ENCODE measurements at places on chromosomes 5 and 9. TPM values are rescaled to one million over a fixed set of nuclear protein-coding genes. Genes with fewer than 3 reads are reported as not detected.

DNA sequence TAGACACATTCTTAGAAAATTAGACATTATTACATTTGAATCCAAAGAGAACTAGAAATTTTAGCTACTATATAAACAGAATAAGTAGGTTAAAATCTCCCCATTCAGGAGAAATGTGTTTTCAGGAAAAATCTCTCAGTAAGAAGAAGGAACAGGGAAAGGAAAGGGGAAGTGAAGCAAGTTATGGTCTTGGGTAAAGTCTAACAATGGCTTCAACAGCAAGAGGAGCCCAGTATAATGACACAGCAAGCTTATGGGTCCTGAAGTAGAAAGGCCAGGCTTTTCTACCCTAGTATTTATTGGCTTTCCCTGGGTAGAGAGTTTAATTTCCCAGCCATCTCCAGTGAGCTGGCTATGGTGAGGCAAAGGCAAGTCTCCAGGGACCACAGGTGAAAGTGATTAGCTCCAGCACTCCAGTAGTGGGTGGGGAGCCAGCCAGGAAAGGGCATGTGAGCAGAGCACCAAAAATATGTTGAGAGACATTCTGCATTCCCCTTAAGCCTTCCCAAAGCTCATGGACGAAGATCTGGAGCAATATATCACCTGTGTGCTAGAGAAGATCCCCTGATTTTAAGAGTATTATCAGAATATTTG lies 981.7 kb downstream of the NR2F1-AS1 start:
- no peak for DNase-seq

IL4 gene
- not detected for total RNA-seq

DNA sequence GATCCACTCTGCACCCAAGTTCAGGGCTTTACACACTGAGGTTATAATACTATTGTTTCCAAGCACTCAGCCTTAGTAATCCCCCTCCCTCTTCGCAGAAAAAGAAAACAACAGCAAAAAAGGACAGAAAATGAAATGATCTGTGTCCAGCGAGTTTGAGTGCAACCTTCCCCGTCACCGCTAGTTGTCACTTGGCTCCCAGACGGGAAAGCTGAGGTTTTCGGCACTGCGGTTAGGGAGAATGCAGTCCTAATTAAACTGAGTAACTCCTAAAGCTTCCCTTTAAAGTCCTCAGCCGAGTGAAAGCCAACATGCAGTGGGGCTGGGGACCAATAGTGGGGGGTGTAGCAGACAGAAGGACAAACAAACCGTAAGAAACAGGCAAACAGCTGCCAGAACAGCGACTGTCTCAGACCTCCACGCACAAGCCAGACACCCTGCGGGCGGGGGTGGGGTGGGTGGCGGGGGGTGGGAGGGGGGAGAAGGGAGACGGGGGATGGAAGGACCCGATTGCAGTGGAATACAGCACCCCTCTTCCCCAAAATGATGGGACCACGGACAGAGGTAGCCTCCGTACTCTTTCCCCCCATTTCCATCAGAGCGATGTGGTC lies 680 bp downstream of the GLRA1 start:
- no peak for DNase-seq

PCDHGA12 gene
- total RNA-seq: 5.0 TPM

GRCh38 chr5:72817076-72817481 lies 618 bp downstream of the TNPO1 start:
- peak; percentile 60 for DNase-seq

DNA sequence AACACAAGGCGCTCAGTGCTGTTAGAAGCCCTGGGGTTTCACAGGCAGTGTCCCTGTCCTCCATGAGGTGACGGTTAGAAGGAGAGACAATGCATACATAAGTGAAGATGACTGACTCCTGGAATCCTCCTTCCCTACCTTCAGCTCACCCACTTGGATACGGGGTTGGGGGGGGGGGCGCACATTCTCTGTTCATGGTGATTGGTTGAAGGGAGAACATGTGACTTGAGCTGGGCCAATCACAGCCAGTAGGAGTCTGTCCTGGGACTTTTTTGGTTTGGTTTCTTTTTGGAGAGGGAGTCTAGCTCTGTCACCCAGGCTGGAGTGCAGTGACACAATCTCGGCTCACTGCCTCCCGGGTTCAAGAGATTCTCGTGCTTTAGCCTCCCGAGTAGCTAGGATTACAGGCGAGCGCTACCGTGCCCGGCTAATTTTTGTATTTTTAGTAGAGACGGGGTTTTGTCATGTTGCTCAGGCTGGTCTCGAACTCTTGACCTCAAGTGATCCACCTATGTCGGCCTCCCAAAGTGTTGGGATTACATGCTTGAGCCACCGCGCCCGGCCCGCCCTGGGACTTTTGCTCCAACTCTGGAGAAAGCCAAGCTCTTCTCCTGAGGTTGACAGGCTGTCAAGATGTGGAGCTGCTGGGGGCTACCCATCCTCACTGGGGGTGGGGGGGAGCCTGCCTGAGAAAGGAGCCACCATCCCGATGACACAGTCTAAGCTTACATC lies 30.8 kb downstream of the SH3PXD2B start:
- no peak for DNase-seq
